Inflammatory macrophage treated with lipopolysaccharide for 1 hour (primary cell): ENCODE measurements at places on chromosomes 1 and 21.

- no peak for DNase-seq
Measured at GRCh38 chr1:209675565-209676154, 448 bp downstream of the G0S2 start.

GRCh38 chr1:38208716-38209632 lies 162.4 kb upstream of the POU3F1 start:
- no peak for DNase-seq

DNA sequence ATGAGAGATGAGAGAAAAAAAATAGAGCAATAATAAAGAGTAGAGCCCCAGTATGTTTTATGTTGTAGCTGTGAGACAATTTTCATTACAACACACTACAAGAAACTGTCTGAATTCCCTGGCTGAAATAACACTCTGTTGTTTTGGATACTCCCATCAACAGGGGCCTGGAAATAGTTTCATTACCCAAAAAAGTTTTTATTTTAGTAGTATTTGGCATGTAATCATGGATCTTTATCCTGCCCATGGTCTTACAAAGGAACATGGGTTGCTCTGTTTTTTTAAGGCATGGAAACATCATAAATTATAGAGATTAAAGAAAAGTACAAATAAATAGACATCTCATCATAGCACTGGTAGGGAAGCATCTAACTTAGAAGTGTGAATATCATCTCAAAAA lies 56.3 kb downstream of the GNG12 start:
- DNase-seq = no peak

GRCh38 chr1:59058665-59059439 lies 238.0 kb upstream of the FGGY start:
- DNase-seq = no peak

DNA sequence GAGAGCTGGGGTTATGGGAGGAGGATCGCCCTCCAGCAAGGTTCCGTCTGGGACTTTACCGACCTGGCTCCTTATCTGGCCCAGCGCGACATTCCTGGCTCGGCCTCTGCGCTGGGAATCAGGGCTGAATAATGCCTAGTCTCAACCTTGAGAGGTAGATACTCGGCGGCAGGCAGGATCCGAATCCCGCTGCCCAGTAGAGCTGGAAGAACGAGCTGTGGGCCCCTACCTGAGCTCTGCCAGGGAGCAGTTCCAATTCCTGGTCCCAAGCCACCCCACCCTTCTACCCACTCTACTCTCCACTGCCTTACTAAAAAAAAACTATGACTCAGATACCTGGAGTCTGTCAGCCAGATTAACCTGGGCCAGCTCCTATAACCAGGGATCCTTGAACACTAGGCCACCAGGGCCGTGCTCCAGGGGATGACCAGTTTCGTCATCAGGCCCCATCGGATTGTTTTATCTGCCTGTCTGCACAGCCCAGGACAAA lies 53.6 kb downstream of the RHBG start:
- no peak for DNase-seq
